ENCODE measurements at places on chromosomes 7 and 10.

- DNase-seq: no peak
These were observed 830 bp upstream of the BEND7 start for GRCh38 chr10:13529714-13529973.

- DNase-seq: no peak
These were observed 6.4 kb upstream of the TSPAN12 start for GRCh38 chr7:120864141-120864900.

GRCh38 chr7:46344533-46344932 is 423.5 kb upstream of the IGFBP3 start:
- DNase-seq: no peak

DNA sequence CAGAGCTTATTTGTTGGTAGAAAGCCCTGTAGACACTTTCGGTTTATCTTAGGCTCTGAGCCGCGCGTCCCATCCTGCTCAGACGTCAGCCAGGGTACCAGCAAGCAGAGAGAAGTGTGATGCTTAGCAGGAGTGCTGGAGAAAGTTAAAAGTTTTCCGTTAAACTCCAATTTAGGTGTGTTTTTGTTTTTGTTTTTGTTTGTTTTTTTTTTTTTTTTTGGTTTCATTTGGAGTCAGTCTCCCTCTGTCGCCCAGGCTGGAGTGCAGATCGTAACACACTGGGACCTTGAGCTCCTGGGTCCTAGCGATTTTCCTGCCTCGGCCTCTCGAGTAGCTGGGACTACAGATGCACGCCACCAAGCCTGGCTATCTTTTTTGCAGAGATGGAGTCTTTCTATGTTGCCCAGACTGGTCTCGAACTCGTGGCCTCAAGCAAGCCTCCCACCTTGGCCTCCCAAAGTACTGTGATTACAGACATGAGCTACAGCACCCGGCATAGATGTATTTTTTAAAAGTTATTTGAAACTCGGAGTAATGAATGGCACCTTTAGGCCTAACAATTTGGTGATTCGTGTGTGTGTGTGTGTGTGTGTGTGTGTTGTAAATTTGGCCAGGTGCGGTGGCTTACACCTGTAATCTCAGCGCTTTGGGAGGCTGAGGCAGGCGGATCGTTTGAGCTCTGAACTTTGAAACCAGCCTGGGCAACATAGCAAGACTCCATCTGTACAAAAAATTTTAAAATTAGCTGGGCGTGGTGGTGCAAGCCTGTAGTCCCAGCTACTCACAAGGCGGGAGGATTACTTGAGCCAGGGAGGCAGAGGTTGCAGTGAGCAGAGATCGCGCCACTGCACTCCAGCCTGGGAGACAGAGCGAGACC is 1.3 kb upstream of the HIP1 start:
- no peak for DNase-seq

DNA sequence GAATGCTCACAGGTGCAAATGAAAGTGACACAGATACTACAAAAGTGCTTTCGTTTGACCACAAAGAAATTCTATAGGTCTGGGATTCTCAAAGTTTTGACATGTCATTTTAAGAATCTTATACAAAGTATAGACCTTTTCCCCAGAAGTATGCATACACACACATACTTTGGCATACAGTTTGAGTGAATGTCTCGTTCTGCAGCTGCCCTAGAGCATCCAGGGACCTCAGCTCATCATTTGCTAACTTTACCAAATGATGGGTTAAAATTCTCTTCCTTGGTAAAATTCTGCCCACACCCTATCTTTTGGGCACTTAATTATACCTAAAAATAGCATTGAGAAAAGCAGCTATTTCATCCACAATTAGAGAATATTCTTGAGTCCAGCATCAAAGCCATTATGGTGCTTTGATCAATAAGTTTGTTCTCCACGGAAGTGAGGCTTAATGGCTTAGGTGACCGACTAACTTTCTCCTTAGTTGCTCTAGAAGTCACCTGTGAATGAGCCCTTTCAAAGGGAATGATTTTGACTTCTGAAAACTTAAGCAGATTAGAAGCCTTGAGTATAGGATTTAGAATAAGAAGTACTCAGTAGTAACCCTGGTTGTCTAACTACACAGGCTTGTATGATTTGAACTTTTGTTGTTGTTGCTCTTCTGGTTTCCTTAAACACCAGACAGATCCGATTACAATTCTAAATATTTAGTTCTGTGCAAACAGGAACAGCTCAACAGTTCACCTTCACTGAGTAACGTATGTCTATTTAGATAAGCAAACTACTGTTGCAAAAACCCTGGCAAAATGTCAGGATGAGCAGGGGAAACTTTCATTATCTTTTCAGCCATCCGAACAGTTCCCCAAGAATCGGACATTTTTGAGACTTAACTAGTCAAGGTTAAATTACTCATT is 70.6 kb downstream of the CNNM2 start:
- peak; percentile 41 for DNase-seq

DNA sequence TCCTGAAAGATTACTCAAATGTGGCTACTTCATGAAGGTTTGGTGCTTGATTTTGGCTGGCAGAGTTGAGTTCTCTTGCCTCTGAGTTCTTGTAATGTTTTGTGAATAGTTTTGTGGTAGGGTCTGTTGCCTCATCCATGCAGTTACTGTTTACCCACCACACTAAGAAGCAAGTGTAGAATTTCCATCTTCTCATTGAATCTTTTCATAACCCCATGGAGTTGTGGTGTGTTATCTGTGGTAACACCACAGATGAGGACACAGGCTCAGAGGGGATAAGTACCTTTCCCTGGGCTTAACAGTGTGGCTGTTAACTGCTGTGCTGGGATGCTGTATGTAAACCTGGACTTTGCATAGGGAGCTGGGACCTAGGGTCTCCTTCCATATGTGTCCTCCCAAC is 186.3 kb downstream of the CAMK1D start:
- no peak for DNase-seq

- peak; percentile 100 for DNase-seq
These were observed 46.9 kb downstream of the EGFR start for GRCh38 chr7:55065511-55066229.

GRCh38 chr7:126103582-126103981 is 1149.2 kb downstream of the GRM8 start:
- DNase-seq: no peak

DNA sequence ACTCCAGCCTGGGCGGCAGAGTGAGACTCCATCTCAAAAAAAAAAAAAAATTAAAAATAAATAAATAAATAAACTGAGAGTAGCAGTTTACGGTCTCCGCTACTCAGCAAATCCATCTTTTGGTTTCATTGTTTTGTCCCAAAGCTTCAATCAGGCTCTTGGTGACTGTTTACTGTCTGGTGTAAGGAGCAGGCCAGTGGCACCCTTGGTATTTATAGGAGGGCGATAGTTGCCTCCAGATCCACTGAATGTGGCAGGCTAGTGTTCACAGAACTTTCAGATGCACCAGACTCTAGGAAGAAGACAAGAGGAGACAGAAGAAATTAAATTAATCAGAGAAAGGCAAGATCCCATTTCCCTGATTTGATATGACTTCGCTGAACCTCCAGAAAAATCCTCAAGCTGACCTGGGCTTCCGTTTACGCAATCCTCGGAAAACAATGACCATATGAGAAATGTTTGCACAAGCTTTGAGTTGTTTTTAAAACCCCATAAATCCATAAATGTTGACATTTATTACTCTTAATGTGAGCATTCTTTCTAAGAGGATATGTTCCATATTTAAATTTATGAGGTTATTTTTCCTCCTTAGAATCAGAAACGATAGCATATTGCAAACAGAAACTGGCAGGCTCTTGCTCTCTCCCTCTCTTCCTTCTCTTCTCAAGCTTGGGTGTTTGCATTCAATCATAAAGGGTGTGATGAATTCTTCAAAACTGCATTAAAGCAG is 7.1 kb upstream of the MUC3A start:
- DNase-seq: peak; percentile 37

- DNase-seq: no peak
These were observed 45.5 kb downstream of the DPYSL4 start for GRCh38 chr10:132232023-132232951.

GRCh38 chr10:76544789-76545188 is 1092.8 kb downstream of the KCNMA1 start:
- DNase-seq: no peak

- DNase-seq: no peak
These were observed 79.9 kb downstream of the CNNM2 start for GRCh38 chr10:102997998-102998397.

GRCh38 chr10:118397391-118397790 is 55.3 kb upstream of the FAM204A start:
- DNase-seq: no peak

GRCh38 chr10:6135039-6135438 is 46.2 kb downstream of the RBM17 start:
- no peak for DNase-seq

DNA sequence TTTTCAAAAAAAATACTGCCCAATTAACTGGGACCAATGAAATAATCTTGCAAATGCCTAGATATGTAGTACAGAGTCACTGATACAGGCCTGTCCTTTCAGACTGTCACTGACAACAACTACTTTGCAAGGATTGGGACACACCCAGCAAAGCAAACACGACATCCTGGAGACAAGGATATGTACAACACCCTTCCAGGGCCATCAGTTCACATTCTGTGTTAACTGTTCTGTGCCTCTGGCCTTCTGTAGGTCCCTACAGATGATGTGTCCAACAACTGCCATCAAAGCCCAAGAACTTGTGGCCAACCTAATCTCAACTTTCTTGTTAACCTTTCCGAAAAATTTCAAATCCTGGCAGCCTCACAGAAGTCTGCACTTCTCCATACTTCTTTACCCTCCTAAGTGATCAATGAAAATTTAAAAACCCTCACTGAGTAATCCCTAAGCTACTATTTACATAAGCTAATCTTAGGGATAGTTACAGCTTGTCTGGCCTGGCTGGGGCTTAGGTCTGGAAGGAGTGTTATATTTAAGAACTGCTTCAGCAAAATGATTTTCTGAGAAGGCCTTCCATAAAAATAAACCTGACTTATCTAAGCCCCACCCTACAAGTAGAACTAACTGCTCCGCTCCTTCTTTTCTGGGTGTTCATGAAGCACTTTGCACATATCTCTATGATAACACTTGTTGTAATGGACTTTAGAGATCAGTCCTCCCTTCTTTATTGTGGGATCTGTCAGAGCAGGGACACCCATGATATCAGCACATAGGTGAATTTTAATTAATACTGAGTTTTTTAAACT is 21.0 kb downstream of the COBL start:
- DNase-seq: no peak

- no peak for DNase-seq
These were observed 13.5 kb upstream of the VDAC2 start for GRCh38 chr10:75197066-75197465.

- DNase-seq: peak; percentile 93
These were observed 76.2 kb downstream of the CTBP2 start for GRCh38 chr10:125084191-125084613.

- no peak for DNase-seq
These were observed 283.4 kb downstream of the TFEC start for GRCh38 chr7:115747174-115747573.

DNA sequence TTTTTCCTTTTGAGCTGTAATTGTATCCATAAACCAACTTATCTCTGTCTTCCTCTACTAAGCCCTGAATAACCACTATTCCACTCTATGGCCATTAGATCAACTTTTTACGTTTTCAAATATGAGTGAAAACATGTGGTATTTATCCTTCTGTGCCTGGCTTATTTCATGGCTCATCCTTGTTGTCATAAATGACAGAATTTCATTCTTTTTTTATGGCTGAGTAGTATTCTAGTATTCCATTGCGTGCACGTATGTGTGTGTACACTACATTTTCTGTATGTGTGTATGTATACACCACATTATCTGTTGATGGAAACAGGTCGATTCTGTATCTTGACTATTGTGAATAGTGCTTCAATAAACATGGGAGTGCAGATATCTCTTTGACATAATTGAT is 11.1 kb downstream of the CDK1 start:
- no peak for DNase-seq

GRCh38 chr7:71558806-71559613 is 427.1 kb downstream of the GALNT17 start:
- DNase-seq: no peak

- DNase-seq: no peak
These were observed 260.2 kb upstream of the TMEM72 start for GRCh38 chr10:44650691-44651661.

DNA sequence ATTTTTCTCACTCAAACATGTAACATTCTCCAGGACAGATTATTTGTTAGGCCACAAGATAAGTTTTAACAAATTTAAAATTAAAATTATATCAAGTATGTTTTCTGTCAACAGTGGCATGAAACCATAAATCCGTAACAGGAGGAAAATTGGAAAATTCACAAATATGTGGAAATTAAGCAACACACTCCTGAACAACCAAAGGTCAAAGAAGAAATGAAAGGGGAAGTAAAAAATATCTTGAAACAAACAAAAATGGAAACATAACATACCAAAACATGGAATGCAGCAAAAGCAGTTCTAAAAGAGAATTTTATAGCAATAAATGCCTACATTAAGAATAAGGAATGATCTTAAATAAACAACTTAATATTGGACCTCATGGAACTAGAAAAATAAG is 147.3 kb downstream of the ZEB1 start:
- DNase-seq: no peak

GRCh38 chr10:97230146-97230545 is 44.4 kb upstream of the SLIT1 start:
- peak; percentile 6 for DNase-seq

DNA sequence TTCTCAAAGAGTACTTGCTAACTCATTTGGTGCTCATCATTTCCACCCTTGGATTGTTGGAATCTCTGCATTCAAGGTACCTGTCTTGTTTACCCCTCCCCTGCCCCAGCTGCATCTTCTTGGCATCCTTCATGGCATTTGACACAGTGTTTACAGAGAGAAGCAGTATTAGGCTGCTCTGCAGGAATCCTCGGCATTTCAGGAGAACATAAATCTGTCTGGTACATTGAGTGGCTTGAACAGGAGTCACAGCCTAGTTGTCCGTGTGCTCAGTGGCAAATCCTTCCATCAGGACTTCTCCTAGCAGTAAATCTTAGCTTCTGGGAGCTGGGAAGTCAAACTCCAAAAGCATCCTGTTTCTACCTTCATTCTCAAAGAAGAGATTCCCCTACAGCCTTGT is 136.8 kb upstream of the YAE1 start:
- DNase-seq: peak; percentile 82

GRCh38 chr7:116630357-116630756 is 41.6 kb upstream of the MET start:
- no peak for DNase-seq

DNA sequence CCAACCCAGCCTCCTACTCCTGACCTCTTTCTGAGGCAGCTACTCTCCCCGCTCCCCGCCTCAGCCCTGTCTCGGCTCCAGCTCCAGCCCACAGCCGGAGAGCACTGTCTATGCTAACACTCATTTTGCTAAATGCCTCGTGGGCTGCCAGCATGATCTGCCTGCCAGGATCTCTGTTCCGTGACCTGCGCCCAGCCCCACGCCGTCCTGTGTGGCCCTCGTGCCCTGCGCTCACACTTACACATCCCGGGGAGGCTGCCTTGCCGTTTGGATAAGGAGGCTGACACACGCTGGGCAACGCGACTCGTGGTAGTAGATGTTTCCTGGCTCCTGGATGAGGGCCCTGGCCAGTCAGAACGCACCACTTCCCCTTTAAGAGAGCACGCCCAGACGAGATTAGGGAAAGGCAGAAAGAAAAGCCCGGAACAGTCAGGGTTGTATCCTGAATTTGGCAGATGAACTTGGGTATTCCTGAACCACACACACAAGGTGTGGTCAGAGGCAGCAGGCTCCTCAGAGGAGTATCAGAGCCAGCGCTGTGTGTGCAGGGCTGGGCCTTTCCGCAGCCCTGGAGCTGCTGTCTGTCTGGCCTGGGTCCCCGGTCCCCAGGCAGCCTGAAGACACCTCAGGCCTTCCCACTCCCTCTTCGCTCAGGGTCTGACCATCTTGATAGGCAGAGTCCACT is 97.7 kb upstream of the EFCAB10 start:
- DNase-seq: no peak

All from A172 (cell line).